Endothelial cell of umbilical vein (primary cell): ENCODE measurements at places on chromosomes 1 and 21. TPM values are rescaled to one million over a fixed set of nuclear protein-coding genes. Genes with fewer than 3 reads are reported as not detected.

DNA sequence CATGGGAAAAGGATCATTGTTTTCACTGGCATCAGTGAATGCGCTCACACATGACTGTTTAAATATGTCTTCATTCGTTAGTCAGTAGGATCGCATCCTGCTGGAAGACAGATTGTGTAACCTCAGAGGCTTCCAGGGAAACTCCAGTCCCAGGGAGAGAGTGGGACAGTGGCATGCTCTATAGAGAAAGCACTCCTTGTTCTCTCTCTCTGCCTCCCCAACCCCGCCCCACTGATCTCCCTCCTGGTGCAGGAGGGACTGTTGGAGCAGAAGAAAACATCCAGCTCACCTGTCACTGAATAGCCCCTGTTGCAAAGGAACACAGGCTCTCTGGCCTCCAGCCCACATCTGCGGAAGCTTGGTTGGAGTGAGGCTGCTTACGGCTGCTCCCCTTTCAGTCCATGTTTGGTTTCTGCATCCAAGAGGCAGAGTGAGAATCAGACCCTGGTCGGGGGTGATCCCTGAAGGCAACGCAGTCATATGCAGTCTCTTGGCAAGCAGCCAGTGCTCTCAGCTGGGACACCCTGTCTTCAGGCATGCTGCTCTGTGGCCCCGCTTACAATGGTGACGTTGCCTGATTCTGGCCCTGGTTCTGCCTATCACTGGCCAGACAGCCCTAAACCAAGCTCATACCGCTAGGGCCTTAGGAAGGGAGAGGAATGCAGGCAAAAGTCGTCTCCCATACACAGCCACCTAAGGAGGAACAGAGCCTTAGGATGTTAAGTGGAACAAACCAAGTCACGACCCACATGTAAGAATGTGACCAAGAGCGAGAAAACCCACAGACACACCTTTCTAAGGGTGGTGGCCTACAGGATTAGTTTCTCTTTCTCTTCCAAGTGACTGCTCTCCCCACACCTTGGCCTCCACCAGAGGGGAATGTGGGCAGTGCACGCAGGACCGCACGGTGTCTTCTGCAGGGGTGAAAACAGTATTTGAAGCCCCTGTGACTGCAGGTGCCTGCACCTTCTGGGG is 39.7 kb downstream of the BACE2 start:
- peak; percentile 80 for DNase-seq

Gene E2F2
- 5.0 and 5.6 TPM in 2 replicates for total RNA-seq

- no peak for DNase-seq
Measured at GRCh38 chr21:31599563-31599962, 59.9 kb upstream of the SOD1 start.

DNA sequence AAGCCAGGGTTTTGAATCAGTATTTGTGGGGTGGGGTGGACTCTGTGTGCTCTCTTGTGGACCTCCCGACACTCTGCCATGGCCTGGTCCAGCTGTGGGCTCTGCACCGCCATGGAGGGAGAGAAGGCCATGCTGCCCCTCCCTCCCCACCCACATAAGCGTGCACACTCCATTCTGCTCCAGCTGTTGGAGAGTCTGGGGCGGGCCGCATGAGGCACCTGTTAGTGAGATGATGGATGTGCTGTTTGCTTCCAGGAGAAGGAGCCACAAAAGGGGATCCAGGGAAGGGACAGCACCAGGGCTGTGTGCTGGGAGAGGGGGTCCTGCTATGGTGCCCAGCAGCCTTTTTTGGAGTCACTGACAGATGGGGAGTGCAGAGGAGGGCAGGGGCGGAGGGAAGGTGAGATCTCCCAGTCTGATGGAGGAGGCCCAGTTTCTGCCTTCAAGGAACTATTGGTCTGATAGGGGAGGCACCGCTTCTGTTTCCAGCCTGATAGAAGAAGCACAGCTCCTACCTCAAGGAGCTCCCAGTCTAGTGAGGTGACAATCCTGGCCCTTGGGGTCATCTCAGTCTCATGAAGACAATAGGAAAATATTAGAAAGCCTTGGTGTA is 101.5 kb downstream of the ACTL8 start:
- no peak for DNase-seq

DNA sequence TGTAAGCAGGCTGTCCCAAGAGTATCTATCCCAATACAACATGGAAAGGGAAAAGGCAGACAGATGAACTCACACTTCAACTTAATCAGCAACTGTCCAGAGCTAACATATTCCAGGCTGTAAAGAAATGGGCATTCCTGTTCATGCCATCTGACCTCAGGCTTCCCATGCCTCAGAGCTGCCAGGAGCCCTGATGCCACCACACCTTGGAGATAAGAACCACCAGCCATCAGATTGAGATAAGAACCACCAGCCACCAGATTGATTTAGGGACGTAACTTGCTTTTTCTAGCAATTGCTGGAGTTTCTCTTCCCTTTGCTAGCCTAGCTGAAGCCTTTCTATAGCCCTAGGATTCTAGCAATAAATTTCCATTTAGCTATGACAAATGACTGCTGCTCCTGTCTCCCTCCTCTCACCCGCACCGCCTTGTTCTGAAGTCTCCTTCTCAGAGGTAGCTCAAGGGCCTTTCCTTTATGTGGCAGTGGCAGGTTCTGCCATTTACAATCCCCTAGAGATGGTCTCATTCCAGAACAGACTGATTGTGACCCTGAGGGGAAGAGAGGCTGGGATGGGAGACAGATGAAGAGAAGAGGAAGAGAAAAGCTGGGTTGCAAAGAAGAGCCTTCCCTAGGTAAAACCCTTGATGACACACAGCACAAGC is 88.0 kb upstream of the CTTNBP2NL start:
- DNase-seq, result no peak

- peak; percentile 77 for DNase-seq
Measured at GRCh38 chr1:214584805-214585766, 17.9 kb upstream of the CENPF start.

DNA sequence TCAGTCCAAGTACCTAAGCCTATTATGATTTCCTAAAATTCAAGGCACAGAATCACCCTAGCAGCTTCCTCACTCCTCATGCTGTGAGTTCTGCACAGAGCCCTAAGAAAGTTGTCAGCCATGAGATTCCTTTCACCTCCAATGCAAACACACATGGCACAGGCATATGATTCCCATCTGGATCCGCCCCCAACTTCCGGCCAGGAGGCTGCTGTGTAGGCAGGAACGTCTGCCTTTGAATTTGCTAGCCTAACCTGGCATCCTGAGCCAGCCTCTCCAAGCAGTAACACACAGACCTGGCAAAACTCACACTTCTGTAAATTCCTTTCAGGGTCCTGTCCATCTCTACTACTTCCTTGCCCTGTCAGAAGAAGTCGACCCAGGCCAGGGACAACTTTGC is 521.1 kb upstream of the BEND5 start:
- no peak for DNase-seq

Gene PYHIN1
- total RNA-seq, result not detected in 2 replicates

GRCh38 chr1:185487026-185487425 is 170.0 kb upstream of the IVNS1ABP start:
- DNase-seq, result no peak

Gene FMOD
- total RNA-seq, result 0.11 TPM in 1 of 2 replicates, not detected in the other

Gene DIO1
- total RNA-seq, result not detected in 2 replicates

DNA sequence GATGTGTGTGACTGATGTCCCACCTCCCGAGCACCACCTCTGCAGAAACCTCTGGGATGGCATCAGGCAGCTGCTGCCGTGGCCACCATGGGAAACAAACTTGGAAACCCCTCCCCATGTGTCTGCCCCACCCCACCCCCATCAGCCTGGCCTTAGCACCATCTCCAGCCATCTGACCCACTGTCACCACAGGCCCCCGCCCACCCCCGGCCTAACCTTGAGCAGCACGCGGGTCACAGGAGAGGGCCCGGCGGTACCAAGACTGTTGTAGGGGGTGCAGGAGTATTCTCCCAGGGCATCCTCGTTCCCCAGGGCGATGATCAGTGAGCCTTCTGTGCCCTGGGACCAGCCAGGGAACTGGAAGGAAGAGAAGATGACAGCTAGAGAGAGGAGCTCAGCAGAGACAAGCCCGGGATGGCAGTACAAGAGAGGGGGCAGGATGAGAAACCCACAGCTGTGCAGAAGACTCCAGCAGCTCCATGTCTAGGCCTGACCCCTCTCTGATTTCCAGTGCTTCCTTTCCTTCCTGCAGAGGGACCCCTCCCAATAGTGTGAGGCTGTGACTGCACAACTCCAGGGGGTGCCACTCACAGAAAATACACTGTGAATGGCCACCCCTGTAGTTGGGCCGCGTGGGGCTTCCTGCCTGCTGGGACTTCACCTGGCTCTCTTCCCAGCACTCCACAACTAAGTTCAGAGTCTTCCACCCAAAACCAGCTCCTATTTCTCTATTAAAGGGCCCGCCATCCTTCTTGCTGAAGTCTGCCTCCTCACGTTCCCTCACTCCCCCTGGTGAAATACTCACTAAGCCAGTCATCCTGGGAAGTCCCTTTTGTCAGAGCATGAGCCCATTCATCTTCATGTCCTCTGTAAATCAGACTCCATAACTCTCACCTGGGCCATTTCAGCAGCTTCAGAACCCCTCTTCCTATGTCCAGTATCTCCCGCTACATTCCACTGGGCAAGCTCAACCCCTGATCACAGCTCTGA is 7.3 kb upstream of the TAGLN2 start:
- DNase-seq, result no peak

DNA sequence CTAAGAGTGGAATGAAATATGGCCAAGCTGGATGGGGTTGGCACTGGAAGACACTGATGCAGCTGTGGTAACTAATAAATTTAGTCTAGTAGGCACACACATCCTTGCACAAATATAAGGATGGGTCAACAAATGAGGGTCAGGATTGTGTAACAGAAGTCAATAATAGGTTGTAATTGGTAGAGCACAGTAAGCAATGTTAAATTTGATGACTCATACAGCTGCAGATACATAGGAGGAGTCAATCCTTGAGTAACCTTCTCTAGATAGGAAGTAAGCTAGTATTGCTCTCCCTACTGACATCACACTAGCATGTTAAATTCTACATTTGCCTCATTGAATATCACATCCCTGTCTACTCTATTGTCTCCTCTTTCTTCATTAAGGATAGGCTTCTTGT is 332.1 kb downstream of the PTPRC start:
- DNase-seq, result no peak

- DNase-seq, result no peak
Measured at GRCh38 chr1:95229037-95229436, 5.0 kb upstream of the RWDD3 start.

DNA sequence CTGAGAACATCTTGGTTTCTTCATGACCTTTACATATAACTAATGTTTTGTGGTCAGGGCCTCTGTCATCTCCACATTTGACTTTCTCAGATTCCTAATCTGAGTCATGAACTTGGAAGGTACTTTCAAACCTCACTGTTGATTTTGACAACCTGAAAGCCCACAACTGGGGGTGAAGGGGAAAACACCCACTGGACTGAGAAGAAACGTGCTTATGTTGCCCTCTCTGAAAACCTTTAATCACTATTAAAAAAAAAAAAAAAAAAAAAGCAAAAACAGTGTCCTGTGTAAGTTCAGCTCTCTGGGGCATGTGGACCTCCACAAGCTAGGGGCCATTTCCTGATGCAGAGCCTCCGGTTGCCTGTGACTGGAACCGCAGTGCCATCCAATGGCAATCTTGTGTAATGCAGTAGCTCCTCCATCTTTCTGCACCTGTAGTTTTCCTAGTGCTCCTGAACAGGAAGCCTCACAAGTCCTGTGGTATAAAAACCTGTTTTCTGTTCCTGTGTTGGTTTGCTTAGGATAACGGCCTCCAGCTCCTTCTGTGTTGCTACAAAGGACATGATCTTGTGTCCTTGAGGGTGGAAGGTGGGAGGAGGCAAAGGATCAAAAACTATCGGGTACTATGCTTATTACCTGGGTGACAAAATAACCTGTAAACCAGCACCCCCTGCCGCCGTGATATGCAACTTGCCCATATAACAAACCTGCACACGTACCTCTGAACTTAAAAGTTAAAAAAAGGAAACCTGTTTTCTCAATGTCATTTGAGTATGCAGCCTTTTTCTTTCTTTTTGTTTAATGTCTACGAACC is 124.5 kb downstream of the ZNF648 start:
- DNase-seq, result no peak

DNA sequence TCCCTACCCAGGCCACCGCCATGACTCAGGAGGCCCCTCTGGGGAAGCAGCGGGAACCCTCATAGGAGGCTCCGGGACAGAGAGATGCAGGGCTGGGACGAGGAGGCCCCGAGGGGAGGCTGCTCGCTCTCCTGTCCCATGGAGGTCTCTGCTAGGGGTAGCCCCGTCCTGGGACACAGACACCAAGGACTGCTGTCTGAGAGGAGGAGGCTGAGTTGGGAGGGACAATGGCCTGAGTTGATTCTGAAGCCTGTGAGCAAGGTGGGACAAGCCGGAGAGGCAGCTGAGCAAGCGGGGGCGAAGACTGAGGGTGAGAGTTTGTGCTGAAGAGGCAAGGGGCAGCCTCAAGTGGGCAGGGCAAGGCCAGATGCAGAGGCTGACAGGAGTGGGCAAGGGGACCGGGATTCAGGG is 17.4 kb downstream of the SLC27A3 start:
- no peak for DNase-seq

- no peak for DNase-seq
Measured at GRCh38 chr1:116768416-116769103, 14.3 kb downstream of the CD2 start.

GRCh38 chr1:90176530-90176929 is 181.6 kb downstream of the ZNF326 start:
- no peak for DNase-seq

GRCh38 chr1:51321924-51322280 is 8.5 kb downstream of the TTC39A start:
- DNase-seq, result no peak

- DNase-seq, result no peak
Measured at GRCh38 chr1:200021577-200022238, 5.8 kb upstream of the NR5A2 start.

DNA sequence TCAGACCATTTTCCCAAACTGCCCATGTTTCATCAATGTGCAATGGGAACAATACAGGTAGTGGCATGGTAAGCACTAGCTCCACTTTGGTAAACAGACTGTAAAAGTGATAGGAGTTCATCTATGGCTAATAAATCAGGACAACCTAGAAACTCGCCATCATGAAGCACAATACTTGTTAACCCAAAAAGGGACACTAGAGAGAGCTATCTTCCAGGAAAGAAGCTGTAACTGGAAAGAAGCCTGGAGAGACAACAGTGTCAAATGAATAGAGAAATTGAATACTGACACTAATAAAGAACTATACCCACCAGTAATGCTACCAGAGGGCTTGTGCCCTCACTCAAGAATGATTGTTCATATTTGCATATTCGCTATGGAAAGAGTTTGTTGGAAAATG is 164.7 kb upstream of the RGS18 start:
- peak; percentile 58 for DNase-seq

Gene DNASE2B
- total RNA-seq, result not detected in 2 replicates

DNA sequence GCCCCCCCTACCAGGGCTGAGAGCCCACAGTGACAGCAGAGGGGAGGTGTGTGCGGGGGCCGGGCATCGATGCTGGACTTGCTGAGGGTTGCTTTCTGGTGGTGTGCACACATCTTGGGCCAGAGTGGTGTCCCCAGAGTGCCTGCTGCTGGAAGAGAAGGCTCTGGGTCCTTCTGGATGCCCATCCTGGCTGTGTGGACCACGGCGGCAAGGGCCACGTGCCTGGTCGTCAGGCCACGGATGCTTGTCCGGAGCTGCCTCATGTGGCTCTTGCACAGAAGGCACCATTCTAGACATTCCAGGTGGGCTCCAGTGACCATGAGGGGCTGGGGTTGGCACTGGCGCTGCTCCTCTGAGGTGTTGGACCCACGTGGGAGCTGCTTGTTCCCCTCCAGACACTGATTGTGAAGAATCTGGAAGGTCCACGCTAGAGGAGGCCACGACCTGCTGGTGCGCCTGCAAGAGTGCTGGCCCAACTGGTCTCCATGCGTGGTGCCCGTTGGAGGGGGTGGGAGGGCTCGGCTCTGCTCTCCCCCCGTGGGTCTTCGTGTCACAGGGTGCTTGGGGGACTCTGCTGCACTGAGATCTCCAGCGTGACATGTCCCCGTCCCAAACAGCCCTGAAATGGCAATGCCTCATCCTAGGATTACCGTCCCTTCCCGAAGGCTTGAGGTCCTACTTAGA is 25.8 kb downstream of the SKI start:
- DNase-seq, result no peak
